ENCODE measurements at places on chromosomes 16 and 17. TPM values are rescaled to one million over a fixed set of nuclear protein-coding genes. Genes with fewer than 3 reads are reported as not detected.
A peak's percentile ranks its signal among the peaks of the same experiment; 100 is the strongest.

DNA sequence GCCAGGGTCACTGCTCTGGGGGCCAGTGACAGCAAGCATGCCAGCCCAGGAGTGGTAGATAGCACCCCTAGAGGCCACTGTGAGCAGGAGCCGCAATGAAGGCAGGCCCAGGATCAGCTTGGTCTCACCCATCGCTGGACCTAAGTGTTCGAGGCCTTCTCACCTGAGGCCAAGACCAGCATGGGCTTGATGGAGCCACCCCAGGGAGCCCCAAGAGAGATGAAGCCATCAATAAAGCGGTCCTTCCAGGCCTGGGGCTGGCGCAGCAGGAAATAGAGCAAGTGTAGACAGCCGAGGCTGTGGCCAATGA, 1.8 kb downstream of the LCAT start:
- peak; percentile 31 for DNase-seq

GRCh38 chr17:2468270-2468669, 43.4 kb downstream of the METTL16 start:
- no peak for DNase-seq

GP2 gene
- total RNA-seq = not detected

CHAD gene
- total RNA-seq = not detected

DNA sequence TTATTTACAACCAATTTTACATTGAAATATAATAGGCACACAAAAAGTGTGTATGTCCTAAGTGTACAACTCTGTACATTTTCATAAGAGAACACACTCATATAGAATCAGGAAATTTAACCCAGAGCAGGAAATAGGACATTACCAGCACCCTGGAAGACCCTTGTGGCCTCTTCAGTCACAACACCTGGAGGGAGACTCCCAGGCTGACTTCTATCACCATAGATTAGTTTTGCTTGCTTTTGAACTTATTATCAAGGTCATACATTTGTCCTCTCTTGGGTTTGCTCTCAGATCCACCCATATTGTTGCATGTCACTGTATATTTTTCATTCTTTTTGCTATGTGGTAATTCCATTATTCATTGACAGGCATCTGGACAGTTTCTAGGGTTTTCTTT, 5.8 kb downstream of the RIPOR1 start:
- DNase-seq = no peak

DNA sequence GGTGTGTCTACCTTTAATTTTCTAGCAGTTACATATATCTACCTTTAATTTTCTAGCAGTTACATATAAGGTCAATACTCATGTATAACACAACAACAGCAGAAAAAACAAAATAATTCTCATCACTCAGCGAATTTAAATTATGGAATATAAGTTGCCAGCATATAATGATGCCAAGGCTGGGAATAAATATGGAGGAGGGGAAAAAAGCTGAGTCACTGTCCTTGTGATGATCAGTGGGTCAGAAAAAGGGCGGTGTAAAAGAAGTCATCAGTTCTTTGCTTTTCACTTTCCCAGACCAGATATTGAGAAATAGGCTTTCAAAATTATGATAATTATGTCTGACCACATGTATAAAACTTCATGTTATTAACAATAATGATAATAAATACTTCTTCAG, 1471.7 kb downstream of the CDH8 start:
- DNase-seq = no peak

- no peak for DNase-seq
Measured at GRCh38 chr16:82652826-82653225, 26.1 kb downstream of the CDH13 start.

ITGAE gene
- 66.8 TPM for total RNA-seq

DNA sequence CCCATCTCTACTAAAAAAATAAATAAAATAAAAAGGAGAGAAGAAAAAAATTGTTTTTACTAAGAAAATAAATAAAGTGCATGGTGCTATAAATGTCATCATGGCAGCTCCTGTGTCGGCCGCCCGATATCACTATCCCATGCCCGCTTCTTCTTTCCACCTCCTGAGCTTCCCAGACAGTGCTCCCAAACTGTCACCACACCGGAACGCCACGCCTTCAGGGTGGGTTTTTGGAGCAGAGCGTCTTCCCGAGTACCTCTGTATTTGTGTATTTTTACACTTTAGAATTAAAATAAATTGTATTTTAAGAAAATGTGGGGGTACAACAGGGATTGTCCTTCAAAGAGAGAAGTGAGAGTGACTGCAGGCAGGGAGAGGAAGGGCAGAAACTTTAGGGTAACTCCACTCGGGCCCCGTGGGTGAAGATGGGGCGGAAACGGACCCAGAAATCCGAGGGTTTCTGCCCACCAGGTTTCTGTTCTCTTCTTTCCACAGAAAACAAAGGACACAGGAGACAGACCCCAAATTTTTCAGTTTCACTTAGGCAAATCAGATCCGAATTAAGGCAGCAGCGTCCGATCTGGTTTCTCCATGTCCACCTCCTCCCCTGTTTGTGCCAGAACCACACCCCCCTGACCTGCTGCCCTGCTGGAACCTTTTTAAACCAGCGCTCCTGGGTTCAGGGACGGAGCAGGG, 3.6 kb upstream of the ITGAX start:
- no peak for DNase-seq

DNA sequence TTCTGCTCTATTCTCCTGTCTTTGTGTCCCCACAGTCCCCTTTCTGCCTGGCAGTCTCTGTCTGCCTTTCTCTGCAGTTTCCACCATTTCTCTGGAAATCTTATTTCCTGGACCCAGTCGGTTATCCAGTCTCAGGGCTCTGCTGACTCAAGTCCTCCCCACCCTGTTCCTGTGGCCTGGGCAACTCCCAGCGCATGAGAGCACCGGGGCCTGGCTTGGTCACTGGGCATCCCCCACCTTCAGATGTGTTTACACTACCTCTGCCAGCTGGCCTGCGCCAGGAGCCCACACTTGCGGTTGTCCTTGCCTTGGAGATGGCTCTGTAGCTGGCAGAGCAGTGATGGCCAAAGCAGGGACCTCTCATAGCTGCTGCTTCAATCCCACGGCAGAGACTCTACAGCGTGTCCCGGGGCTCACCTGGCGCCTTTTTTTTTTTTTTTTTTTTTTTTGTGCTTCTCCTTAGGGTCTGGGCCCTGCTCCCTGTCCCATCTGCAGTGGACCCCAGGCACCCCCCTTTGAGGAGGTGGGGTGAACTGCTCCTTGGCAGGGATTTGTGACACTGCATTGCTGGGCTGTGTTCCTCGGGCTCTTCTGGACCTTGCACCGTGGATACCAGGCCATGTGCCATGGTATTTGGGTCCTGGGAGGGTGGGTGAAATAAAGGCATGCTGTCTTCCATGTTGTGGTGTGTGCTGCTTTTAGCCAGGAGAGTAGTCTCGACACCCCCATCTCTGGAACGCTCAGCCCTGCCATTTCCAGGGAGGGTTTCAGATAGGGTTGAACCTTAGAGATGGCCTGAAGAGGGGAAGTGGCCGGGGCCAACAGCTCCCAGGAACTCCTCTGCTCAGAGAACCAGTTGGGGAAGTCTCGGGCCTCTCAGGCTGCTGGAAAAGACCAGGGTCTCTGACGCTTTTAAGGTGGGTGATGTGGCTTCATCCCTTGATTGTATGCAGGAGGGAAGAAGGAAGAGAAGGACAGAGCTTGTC, 17.5 kb downstream of the GUCY2D start:
- peak; percentile 58 for DNase-seq

Data from RPMI7951 (cell line).